ENCODE measurements at places on chromosomes 5 and 9.

GRCh38 chr5:79488775-79489174 lies 25.2 kb downstream of the HOMER1 start:
- no peak for DNase-seq

- no peak for DNase-seq
These were observed 74.6 kb downstream of the LMNB1 start for GRCh38 chr5:126851501-126852011.

DNA sequence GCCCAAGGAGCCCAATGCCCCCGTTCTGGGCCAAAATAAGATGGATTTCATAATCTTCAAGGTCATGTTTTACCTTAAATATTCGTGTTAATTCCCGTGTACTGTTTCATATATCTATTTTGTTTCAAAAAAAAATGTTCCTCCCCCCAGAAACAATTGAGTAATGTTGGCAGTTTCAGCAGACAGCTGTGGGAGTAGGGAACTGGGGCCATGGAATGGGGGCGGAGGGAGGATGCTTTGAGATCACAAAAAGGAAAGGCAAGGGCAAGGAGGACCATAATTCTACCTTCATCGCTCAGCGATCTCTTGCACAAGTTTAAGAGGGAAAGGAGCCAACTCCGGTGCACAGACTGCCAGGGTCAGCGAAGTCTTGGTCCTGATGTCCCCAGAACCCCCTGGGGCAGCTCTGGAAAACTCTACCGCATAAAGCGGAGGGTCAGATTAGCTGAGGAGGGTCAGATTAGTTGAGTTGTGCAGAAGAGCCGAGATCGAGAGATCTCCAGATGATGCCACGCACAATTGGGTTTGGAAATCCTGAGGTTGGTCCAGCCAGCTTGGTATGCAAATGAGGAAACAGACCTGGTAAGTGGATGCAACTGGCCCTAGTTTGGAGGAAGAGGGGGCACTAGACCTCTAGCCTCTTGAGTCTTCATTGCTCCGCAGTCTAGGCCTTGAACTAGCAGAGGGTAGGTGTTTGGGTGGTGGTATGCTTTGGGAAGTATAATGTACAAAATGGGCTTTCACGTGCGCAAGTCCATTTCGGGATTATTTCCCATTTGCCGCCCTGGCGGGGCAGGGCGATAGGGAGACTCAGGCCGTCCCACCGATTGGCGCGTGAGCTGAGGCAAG lies 24.0 kb downstream of the CDKN2A start:
- no peak for DNase-seq

DNA sequence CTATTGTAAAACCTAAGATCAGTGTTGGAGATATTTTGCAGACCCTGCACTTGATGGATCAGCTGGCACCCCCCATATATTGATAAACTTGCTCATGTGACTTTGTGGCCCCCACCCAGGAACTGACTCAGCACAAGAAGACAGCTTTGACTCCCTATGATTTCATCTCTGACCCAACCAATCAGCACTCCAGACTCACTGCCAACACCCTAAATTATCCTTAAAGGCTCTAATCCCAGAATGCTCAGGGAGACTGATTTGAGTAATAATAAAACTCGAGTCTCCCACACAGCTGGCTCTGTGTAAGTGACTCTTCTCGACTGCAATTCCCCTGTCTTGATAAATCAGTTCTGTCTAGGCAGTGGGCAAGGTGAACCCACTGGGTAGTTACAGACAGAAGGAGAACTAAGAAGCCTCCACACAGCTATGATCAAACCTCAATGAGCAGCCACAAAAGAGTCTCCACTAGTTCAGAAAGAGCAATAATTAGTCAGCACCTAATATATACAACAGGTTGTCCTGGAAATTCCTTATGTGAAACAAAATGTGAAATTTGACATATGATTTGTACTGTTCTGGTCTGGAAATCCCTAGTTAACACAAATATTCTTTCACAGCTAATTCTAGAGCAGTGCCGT lies 52.2 kb downstream of the ACTL7B start:
- no peak for DNase-seq

DNA sequence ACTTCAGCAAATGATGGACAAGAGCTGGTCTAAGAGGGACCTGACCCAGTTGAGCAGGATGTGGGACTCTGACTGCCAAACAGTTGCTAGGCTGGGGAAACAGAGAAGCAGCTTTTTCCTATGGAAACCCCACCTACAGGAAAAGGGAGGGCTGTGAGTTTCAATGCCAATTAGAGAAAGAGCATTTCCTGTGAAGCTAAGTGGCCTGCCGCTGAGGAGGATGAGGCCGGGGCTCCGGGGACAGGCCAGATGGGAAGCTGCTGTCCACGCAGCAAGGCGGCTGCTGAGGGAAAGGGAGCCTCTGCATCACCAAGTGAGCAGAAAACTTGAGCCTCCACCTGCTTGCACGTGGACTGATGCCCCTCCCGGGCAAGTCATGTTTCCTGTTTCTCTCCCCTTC lies at the start of gene PCDH12:
Gene PCDH12 (minus strand): TSS at position 90 of the 400 bp plus-strand sequence. CDS start 351 bp downstream, outside the sequence.
- peak; percentile 50 for DNase-seq

GRCh38 chr5:160496334-160496733 lies 74.7 kb downstream of the PTTG1 start:
- no peak for DNase-seq

GRCh38 chr5:175206669-175207068 lies 237.3 kb downstream of the DRD1 start:
- DNase-seq = no peak

- DNase-seq = no peak
These were observed 1048.4 kb downstream of the MAT2B start for GRCh38 chr5:164553851-164554250.

DNA sequence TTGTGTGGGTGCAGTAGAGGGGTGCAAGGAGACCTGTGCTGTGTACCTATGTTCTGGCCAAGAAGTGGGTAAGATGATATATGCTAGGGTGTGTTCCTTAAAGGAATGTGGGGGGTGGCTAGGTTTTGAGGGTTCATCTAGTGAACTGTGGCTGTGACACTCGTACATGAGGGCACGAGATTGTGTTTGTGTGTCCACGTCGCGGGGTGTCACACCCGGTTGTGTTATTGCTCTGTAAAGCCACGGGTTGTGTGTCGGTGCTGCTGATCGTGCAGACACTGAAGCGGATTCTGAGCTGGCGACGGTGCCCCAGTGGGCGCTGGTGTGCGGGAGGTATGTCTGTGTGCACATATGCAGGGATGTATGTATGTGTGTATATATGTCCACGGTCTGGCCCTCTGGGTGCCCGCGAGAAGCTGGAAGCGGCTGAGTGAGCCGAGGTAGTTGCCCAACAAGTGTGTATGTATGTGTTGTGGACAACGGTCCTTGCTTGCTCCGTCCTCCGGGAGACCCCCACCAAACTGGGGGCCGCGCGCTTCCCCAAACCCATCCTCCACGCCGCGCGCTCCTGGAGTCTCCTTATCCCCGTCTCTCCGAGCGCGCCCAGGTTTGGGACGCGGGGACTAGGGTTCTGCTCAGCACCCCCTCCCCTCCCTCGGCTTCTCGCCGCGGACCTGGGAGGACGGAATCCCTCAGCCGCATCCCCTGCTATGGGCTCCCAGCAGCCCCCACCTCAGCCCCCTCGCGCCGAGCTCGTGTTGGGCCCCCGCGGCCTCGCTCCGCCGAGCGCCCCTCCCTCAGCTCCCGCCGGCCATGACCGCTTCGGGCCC lies 639 bp downstream of the PCDH1 start:
- DNase-seq = no peak

DNA sequence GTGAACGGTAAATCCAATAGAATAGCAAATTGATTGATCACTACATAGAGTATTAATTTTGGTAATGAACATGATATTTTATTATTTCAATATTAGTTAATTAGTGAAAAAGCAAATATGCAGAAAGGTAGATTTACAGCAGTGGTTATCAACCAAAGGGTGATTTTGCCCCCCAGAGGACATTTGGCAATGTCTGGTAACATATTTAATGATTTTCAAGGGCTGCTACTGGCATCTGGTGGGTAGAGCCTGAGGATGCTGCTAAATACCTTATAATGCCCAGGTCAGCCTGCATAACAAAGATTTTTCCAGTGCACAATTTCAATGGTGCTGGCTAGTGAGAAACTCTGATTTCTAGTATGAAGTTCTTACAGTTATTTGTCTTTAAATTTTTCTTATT lies 1313.7 kb downstream of the PTPRD start:
- no peak for DNase-seq

DNA sequence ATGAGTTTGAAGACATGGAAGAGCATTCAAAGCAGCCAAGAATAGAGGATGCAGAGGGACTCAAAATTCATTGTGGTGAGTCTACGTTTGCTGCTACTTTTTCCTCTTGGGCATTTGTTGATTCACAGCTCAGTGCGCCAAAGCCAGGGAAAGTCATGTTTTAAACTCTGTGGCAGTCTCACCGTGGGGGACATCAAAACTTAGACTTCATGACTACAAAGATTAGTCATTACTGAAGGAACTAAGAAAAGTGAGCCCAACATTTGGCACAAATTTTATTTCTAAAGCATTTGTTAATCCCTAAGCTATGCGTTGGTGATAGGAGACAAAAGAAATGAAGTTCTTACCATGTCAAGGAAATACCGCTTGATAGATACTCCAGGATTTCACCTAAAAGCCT lies 73.7 kb upstream of the MTAP start:
- DNase-seq = no peak

- DNase-seq = no peak
These were observed 51.1 kb upstream of the ORM1 start for GRCh38 chr9:114271556-114272510.

DNA sequence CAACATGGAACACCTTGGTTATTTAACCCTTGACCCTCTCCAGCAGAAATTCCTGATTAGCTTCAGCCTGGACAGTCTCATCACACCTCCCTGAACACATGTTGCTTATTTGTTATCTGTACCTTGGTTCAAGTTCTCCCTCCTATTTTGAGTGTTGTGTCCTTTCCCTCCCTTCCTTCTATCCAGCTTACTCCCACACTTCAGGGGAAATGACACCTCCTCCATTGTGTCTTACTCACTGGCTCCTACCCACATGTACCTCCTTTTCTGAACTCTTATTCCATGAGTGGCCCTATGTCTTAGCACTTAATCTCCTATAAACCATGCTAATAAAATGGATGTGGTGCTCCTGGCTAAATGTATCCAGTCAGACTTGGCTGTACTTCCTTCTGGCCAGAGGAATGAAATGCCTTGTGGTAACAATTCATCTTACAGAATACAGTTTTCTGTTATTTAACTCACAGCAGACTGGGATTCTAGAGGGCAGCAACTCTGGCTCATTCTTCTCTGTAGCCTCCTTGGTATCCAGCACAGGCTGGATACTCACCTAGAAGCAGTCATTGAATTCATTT lies 11.2 kb downstream of the LIX1 start:
- no peak for DNase-seq

Data from left renal pelvis (tissue), 4 donors.